Activated CD8-positive, alpha-beta memory T cell treated with anti-CD3 and anti-CD28 coated beads, Interleukin-2, amount 10 ng/mL, durations not matched to agents 7 days and 5 days (primary cell): ENCODE measurements at places on chromosomes 2 and 18. TPM values are rescaled to one million over a fixed set of nuclear protein-coding genes. Genes with fewer than 3 reads are reported as not detected.
A peak's percentile ranks its signal among the peaks of the same experiment; 100 is the strongest.

GBX2 gene
- not detected for total RNA-seq

GRCh38 chr18:47248604-47249313, 2.7 kb downstream of the SKOR2 start:
- no peak for DNase-seq
- peak overlapping the region; percentile 57 for H3K27ac ChIP-seq
- H3K4me3 ChIP-seq: peak overlapping the region; percentile 10
- H3K27me3 ChIP-seq: peaks cover 79% of the 10 kb centered on the region

- no peaks in the 10 kb centered on the region for H3K36me3 ChIP-seq
- H3K27ac ChIP-seq: no peak overlapping the region
- no peak for DNase-seq
Measured at GRCh38 chr18:79870301-79871025, 72.7 kb downstream of the KCNG2 start.

DNA sequence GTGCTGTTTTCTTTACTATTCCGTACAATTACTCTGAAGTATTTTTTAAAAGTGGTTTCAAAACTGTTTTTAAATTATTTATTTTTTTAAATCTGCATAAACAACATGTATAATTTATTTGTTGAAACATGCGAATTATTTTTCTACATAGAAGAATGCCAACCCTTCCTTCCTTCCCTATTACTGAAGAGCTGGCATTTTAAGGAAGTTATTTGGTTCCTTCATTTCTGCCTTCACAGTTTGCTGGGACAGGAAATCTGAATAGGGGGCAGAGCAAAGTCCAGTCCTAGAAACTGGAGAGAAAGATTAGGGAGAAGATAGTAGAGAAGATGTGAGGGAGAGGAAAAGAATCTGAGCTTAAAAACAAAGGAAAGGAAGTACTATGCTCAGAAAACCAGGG, 146.7 kb upstream of the ACVR2A start:
- H3K27me3 ChIP-seq: no peaks in the 10 kb centered on the region
- H3K36me3 ChIP-seq: no peaks in the 10 kb centered on the region
- no peaks in the 10 kb centered on the region for H3K4me1 ChIP-seq
- no peak overlapping the region for H3K4me3 ChIP-seq
- H3K27ac ChIP-seq: no peak overlapping the region
- DNase-seq: no peak

DNA sequence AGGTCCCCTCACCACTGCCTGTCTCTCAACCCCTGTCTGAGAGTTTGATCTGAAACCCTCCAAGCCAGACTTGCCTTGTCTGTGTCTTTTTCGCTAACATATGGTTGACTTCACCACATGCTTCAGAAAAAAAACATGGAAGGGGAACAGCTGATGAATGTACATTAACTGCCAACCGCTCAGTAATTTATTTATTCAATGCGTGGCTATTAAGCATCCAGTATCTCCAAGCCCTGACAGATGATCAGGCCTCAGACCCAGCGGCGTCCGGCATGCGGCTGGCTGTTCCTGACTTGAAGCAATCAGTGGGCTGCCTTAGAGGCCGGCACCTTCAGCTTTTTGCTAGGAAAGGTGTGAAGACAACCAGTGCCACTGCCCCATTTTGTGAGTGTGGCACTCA, 62.3 kb downstream of the NGEF start:
- no peak overlapping the region for H3K4me3 ChIP-seq
- no peak overlapping the region for H3K27ac ChIP-seq
- H3K27me3 ChIP-seq: peaks cover 17% of the 10 kb centered on the region
- no peak for DNase-seq
- H3K36me3 ChIP-seq: no peaks in the 10 kb centered on the region
- H3K4me1 ChIP-seq: no peaks in the 10 kb centered on the region

DNA sequence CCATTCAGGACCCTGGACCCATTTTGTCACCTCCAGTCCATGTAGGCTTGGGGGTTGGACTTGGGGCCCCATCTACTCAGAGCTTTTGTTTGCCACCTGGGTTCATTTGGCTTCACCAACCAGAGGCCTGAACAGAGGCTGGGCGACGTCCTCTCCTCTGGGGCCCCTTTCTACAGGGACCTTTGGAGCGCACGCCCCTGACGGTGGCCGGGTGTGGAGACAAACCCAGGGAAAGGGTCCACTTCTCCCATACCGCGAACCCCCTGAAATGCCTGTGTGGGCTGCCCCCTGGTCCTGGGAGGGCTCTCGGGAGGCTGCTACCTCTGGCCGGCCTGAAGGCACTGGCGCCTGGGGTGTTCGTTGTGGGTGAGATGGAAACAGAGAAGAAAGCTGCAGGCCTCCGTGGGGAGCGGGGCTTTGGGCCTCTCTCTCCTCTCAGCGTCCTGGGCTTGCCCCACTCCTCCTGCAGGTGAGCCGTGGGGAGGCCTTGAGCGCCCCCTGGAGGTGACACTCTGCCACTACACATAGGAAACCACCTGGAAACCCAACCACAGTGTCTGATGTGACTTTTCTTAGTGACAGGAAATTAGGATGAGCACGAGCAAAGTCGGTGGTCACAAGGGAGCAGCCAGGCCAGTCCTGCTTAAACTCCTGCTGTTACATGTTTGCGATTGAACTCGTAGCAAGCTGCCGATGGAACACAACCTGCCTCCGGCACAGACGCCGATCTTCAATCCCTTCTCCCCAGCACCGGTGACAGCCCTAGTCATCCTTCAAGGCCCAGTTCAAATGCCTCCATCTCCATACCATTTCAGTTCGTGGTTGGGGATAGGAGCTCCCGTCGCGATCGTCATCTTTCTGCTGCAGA, 12.0 kb upstream of the NTSR2 start:
- H3K4me1 ChIP-seq: peaks cover 5% of the 10 kb centered on the region
- H3K36me3 ChIP-seq: no peaks in the 10 kb centered on the region
- H3K4me3 ChIP-seq: no peak overlapping the region
- H3K27ac ChIP-seq: no peak overlapping the region
- DNase-seq: peak; percentile 62

DNA sequence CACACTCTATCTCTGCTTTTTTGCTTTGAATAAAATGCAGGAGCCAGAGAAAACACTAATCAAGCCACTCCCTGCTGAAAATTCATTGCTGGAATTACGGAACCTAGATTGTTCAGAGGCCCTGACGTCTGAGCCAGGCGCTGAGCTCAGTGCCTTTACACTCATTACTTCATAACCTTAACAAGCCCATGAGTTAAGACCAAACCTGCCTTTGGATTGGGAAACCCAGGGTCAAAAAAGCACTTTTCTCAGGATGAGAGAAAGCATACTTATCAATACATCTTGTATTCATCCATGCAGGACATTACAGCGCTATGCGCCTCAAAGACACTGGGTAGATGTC, 762 bp downstream of the INO80C start:
- peak overlapping the region; percentile 87 for H3K4me3 ChIP-seq
- no peaks in the 10 kb centered on the region for H3K36me3 ChIP-seq
- H3K4me1 ChIP-seq: peaks cover 23% of the 10 kb centered on the region
- DNase-seq: no peak
- H3K27me3 ChIP-seq: no peaks in the 10 kb centered on the region

GRCh38 chr2:233100192-233100998, 40.3 kb downstream of the INPP5D start:
- no peaks in the 10 kb centered on the region for H3K27me3 ChIP-seq
- peaks cover 53% of the 10 kb centered on the region for H3K4me1 ChIP-seq
- H3K4me3 ChIP-seq: peak overlapping the region; percentile 33

- H3K27me3 ChIP-seq: no peaks in the 10 kb centered on the region
- DNase-seq: no peak
- peaks cover 49% of the 10 kb centered on the region for H3K4me1 ChIP-seq
- peak overlapping the region; percentile 86 for H3K27ac ChIP-seq
Measured at GRCh38 chr2:3575534-3576262, 638 bp downstream of the RPS7 start.

GRCh38 chr2:172740856-172741255, 5.2 kb downstream of the RAPGEF4 start:
- H3K27me3 ChIP-seq: peaks cover 63% of the 10 kb centered on the region
- peaks cover 1% of the 10 kb centered on the region for H3K36me3 ChIP-seq
- DNase-seq: no peak
- H3K4me3 ChIP-seq: no peak overlapping the region

DNAJC5G gene
- not detected for total RNA-seq

DNA sequence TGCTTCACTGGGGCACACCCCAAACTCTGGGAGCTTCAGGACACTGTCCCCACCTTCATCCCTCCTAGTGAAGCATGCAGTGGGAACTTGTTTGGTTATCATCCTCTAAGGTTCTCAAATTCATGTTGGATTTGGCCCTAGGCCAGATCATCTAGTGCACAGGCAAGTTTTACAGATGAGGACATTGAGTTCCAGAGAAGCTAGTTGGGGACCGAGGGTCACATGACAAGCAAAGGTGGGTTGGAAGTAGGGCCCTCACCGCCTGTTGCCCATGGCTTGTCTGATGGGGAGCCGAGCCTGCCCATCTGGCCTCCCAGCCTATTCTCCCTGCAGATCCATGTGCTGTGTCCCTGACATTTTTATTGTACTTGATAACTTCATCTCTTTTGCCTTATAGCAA, 2.8 kb downstream of the PRKCE start:
- DNase-seq: no peak
- H3K27me3 ChIP-seq: peaks cover 13% of the 10 kb centered on the region
- peaks cover 30% of the 10 kb centered on the region for H3K4me1 ChIP-seq
- H3K4me3 ChIP-seq: no peak overlapping the region
- peaks cover 19% of the 10 kb centered on the region for H3K36me3 ChIP-seq
- H3K27ac ChIP-seq: no peak overlapping the region

ABCG8 gene
- total RNA-seq: not detected

- H3K4me1 ChIP-seq: peaks cover 61% of the 10 kb centered on the region
- peaks cover 17% of the 10 kb centered on the region for H3K36me3 ChIP-seq
- no peak overlapping the region for H3K4me3 ChIP-seq
- DNase-seq: no peak
Measured at GRCh38 chr2:233993461-233993860, 57.0 kb upstream of the SPP2 start.

GRCh38 chr2:222318026-222318711, 19.4 kb upstream of the PAX3 start:
- peaks cover 12% of the 10 kb centered on the region for H3K4me1 ChIP-seq
- peaks cover 1% of the 10 kb centered on the region for H3K36me3 ChIP-seq
- H3K27me3 ChIP-seq: peaks cover 75% of the 10 kb centered on the region

GRCh38 chr2:195531754-195532153, 125.3 kb upstream of the SLC39A10 start:
- peaks cover 25% of the 10 kb centered on the region for H3K36me3 ChIP-seq
- H3K27me3 ChIP-seq: no peaks in the 10 kb centered on the region
- no peak for DNase-seq

DNA sequence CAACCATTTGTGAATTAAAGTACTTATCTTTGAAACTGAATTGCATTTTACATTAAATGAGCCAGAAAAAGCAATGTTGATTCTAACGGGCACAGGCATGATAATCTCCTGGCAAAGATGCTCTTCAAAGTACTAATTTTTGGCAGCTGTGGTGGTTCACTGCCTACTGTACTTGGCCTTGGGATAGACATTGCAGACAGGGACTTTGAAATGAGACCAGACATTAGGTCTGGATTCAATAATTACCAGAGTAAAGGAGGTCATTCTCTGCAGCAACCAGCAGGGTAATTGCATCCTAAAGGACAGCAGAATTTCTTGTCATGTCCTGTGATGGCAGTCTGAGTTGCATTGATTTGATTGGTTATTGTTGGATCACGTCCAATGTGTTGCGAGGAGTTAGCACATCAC, 986.5 kb downstream of the TDRD15 start:
- DNase-seq: no peak
- H3K36me3 ChIP-seq: no peaks in the 10 kb centered on the region
- no peaks in the 10 kb centered on the region for H3K4me1 ChIP-seq
- no peaks in the 10 kb centered on the region for H3K27me3 ChIP-seq
- no peak overlapping the region for H3K4me3 ChIP-seq

- no peak overlapping the region for H3K27ac ChIP-seq
- DNase-seq: no peak
- H3K4me1 ChIP-seq: peaks cover 4% of the 10 kb centered on the region
- no peak overlapping the region for H3K4me3 ChIP-seq
- H3K27me3 ChIP-seq: no peaks in the 10 kb centered on the region
Measured at GRCh38 chr2:112304298-112304941, 29.0 kb downstream of the ZC3H6 start.

DNA sequence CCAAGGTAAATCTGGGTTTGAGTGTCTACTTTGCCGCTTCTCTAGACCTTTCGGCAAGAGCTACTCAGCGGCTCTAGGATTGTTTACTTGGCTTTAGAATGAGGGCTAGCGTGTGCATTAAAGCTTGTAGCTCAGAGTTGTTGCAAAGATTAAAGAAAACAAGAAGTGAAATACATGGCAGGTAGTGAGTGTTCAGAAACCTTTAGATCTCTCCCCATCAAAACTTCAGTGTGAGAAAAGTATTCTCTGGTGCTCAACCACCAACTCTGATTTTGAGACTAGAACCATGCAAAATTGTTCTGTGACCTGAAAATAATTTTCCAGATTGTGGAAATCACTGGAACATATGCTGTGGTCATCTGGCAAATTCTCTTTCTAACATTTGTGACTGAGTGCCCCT, 512.0 kb downstream of the CMPK2 start:
- no peak for DNase-seq
- no peaks in the 10 kb centered on the region for H3K27me3 ChIP-seq
- no peak overlapping the region for H3K27ac ChIP-seq
- no peaks in the 10 kb centered on the region for H3K4me1 ChIP-seq
- H3K4me3 ChIP-seq: no peak overlapping the region

UGT1A10 gene
- total RNA-seq: not detected

MEP1B gene
- total RNA-seq: 0.20 TPM

PSMG2 gene
- 106 TPM for total RNA-seq

GRCh38 chr2:197256021-197256420, 54.6 kb downstream of the ANKRD44 start:
- no peak for DNase-seq
- no peaks in the 10 kb centered on the region for H3K27me3 ChIP-seq
- H3K27ac ChIP-seq: peak overlapping the region; percentile 93
- peaks cover 69% of the 10 kb centered on the region for H3K4me1 ChIP-seq
- H3K36me3 ChIP-seq: peaks cover 22% of the 10 kb centered on the region
- peak overlapping the region; percentile 73 for H3K4me3 ChIP-seq

DNA sequence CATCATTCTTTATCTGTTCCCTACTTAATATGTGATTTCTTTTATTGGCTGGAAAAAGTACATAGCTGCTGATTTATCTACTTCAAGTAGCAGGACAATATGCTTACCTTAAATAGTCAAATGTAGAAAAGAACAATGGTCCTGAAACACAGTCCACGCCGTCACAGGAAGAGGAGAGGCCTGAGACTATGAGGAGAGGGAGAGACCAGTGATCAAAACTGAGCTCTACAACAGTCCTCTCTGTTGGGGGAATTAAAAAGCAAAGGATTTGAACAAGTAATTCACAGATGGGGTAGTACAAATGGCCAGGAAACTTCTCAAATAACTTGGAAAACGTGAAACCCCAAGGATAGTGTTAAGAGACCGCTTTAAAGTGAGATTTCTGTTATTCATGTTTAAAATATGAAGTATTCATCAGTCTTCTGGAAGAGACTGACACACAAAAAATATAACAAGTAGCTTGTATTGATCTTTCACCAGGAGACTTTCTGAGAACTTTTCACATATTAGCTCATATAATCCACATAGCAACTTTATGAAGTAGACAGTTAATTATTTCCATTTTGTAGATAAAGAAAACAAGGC, 20.2 kb downstream of the SCYGR8 start:
- DNase-seq: no peak
- H3K27me3 ChIP-seq: peaks cover 2% of the 10 kb centered on the region
- peaks cover 2% of the 10 kb centered on the region for H3K4me1 ChIP-seq

CACNB4 gene
- total RNA-seq: 0.23 TPM
